ENCODE measurements at places on chromosomes 6 and 20.

DNA sequence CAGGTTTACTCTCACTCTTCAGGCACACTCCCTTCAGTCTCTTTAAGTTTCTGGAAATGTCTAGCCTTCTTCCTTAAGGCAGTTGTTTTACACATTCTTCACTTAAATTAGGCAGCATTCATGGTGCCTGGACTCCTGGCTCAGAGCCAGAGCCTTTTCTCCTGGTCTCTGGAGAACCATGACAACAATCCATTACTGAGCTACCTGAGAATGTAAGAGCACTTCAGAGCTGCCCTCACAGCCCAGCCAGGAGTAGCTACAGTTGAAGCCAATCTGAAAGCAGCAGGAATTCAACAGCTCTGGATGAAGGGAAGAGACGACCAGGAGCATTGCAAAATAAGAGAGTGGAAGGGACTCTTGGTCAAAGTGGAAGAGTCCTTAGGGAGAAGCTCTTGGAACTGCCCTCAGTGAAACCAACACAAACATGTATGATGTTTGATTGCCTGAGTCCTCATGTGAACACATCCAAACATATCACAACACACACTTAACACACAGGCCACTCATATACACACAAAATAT, 416.8 kb upstream of the SPTLC3 start:
- DNase-seq = no peak

DNA sequence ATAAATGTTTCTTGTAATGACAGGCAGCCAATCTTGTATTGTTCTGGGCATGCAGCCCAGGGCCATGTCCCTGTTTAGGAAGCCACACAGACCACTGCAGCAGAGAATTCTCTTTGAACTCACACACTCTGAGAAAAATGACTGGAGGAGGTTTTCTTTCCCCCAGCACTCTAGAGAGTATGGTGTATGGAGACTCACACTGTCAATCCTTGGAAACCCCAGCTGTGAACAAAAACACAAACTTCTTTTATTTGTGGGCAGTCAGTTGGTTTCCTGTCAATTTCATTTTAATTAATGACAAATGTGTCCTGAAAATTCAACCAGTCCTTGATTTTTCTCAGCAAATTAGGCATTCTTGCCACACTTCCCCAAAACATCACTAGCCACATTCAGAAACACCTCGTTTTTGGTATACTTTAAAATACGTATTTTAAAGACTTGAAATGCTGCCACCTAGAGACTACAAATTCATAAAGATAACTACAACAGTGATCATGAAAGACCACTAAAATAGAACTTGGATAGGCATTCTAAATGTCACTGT, 52.9 kb upstream of the UFL1 start:
- DNase-seq = no peak

- DNase-seq = no peak
Observed at GRCh38 chr6:82525775-82526495, 162.3 kb downstream of the TPBG start.

DNA sequence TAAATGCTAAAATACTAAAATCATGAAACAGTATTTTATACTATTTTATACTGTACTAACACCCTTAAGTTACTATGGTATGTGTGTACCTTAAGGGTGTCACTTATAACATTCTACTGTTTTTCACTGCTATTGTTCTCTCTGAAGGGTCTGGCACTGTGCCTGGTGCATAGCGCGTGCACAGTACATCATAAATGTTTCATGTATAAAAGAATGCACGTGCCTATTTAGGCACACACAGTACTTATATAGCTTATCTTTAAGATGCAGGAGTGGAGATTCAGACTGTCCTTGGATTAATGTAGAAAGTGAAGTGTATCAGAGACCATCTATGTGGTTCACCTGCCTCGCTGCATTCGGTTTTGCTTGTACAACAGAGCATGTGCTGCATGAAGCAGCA, 64.0 kb upstream of the SGK1 start:
- no peak for DNase-seq

- no peak for DNase-seq
Observed at GRCh38 chr6:68196645-68197044, 438.4 kb upstream of the ADGRB3 start.

- no peak for DNase-seq
Observed at GRCh38 chr6:76682842-76683241, 610.4 kb upstream of the IMPG1 start.

DNA sequence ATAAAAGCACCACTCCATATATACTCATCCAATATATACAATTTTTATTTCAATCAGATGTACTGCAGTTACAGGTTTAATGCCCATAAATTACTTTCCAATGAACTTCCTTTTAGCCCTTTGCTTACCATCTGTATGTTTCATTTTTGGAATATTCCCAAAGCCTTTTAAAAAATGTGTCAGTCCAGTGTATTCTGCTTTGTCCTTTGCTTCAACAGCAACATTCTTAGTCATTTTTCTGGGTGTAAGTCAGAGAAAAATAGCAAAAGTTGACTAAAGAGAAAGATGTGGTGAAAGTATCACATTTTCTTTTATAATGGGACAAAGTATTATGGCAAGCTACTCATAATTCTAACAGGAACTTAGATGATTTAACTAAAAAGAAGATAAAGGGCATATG, 15.2 kb downstream of the DSE start:
- DNase-seq = no peak

GRCh38 chr6:15653581-15653980, 9.2 kb downstream of the DTNBP1 start:
- DNase-seq = no peak

DNA sequence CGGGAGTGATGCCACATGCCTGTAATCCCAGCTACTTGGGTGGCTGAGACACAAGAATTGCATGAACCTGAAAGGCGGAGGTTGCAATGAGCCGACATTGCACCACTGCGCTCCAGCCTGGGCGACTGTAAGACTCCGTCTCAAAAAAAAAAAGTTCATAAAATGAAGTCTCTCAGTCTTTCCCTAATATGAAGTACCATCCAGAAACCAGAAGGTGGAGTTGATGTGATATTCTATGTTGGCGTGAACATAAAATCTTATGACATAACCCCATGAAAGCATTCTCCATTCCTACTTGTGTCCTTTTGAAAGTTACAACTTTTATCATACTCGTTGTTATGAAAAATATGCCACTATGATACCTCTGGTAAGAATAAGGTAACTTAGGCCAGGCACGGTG, 5.7 kb downstream of the SOD2 start:
- no peak for DNase-seq

GRCh38 chr6:169795196-169795595, 43.8 kb downstream of the ERMARD start:
- no peak for DNase-seq

- DNase-seq = peak; percentile 48
Observed at GRCh38 chr6:11424395-11425034, 113.0 kb upstream of the TMEM170B start.

- DNase-seq = no peak
Observed at GRCh38 chr6:115865914-115866313, 194.8 kb downstream of the FRK start.

DNA sequence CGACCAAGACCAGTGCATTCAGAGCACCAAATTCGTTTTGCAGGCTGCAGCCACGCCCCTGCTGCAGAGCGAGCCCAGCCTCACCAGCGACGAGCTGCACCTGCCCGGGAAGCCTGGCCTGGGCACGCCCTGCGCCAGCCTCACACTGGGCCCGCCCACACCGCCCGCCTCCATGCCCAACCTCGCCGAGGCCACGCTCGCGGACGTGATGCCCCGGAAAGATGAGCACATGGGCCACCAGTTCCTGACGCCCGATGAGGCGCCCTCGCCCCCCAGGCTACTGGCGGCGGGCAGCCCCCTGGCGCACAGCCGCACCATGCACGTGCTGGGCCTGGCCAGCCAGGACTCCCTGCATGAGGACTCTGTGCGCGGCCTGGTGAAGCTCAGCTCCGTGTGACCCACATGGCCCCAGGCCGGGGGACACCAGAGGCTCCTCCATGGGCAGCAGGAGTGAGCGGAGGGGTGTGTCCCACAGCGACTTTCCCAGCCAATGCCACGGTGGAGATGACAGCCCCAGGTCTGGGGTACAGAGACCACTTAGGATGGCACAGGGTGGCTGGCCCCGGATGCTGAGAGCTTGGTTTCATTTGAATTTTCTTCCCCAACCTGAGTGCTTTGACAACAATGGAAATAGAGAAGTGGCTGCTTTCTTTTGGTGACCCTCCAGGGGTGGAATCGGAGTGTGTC, 150.2 kb upstream of the SNX9 start:
- no peak for DNase-seq

DNA sequence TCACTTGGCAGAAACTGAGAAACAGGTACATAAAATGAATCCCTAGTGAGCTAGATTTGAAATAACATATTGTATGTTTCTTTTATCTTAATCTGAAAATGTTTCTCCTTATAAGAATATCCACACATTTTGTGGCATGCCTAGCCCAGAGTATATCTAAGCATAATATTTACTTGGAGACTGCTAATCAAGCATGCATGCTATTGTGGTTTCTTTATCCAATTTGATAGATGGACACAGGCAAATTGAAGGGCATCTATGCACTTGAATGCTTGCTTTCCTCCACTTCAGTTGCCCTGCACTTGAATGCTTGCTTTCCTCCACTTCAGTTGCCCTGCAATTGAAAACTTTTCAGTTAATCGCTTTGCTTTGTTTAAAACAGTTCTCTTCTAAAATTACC, 729.8 kb downstream of the TBC1D32 start:
- no peak for DNase-seq

GRCh38 chr20:18541741-18542140, 25.5 kb upstream of the SMIM26 start:
- DNase-seq = no peak

DNA sequence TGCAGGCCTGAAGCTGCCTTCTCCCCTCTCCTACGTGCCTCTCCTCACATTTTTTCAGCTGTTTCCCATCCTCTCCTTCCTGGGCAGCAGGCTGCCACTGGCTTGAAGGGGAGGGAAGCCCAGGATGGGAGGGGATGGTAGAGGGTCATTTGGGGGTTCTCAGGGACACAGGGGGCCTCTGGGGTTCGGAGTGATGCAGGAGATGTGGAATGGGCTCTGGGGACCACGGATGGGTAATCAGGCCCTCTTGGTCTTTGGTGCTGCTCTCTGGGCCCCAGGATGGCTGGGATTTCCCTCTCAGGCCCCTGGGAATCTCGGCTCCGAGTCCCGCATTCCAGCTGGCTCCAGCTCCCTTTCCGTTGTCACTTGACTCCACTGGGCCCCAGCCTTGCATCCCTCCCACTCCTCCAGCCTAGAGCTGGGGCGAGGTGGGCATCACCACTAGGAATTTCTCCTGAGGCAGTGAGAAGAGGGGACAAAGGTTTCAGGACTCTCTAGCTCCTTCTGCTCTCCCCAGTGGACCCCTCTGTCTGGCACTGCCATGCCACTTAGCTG, 2.0 kb upstream of the DDR1 start:
- DNase-seq = no peak

DNA sequence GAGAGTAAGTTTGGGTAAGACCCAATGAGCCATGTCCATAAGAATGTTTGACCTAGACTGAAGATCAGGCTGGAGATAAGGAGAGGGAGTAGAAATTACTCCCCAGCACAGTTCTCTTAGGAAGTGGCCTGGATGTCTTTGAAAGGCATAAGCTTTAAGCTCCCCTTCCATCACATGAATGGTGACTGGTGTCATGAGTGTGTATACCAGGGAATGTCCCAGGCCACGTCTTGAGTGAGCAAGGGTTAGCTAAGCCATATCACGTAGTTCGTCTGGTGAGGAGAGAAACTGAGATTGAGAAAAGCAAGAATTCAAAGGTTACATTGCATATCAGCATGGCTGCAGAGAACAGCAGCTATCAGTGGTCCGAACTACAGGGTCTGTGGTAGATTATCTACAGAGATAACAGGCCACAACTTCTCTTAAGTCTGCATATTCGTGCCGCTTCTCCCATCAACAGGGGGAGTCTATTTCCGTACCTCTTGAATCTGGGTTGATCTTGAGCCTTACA, 60.1 kb upstream of the BMP2 start:
- no peak for DNase-seq

- DNase-seq = no peak
Observed at GRCh38 chr6:139863346-139863745, 488.9 kb upstream of the CITED2 start.

GRCh38 chr20:36217226-36217625, 19.1 kb upstream of the AAR2 start:
- DNase-seq = no peak

DNA sequence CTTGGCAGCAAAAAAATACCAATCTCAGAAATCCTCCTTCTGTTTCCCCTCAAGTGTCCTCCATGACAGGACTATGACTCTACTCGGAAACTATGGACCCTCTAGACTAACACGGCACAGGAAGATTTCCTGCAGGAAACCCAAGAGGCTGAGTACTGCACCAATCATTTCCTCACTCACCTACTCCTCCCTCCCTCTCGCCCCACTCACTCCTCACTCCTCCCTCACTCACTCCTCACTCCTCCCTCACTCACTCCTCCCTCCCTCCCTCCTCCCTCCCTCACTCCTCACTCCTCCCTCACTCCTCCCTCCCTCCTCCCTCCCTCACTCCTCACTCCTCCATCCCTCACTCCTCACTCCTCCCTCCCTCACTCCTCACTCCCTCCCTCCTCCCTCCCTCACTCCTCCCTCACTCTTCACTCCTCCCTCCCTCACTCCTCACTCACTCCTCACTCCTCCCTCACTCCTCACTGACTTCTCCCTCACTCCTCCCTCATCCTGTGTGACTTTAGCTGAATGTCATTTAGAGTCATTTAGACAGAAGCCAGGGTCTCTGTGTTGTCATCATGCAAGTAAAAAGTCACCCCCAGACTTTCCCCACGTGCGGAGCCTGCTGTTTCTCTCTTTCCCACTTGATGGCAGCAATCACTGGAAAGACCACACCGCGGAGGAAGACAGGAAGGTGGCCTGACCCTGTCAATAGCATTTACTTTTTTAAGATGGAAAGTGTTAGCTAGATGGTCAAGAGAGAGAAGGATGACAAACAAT, 226.8 kb upstream of the PDE10A start:
- DNase-seq = no peak

DNA sequence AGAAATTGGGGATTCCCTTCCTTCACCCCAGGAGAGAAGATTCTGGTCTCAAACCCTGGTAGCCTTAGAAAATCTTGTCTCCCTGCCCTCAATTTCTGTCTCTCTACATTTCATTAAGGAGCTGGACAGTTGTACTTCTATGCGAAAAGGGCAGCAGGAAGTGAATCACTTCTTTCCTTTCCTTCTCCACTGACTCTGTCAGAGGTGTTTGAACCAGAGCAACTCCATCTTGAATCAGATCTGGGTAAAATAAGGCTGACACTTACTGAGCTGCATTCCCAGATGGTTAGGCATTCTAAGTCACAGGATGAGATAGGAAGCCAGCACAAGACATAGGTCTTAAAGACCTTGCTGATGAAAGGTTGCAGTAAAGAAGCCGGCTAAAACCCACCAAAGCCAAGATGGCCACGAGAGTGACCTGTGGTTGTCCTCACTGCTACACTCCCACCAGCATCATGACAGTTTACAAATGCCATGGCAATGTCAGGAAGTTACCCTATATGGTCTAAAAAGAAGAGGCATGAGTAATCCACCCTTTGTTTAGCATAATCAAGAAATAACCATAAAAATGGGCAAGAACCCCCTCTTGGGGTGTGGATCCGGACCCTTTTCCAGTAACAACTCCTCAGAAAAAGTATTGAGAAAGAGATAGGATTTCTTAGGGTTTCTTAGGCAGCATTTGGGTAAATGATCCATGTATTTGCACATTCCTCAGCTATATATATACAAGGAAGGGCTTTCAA, 95.8 kb upstream of the PLCB4 start:
- DNase-seq = no peak

- no peak for DNase-seq
Observed at GRCh38 chr6:146943664-146944063, 260.6 kb upstream of the STXBP5 start.

GRCh38 chr20:58691773-58692578, 624 bp upstream of the NPEPL1 start:
- no peak for DNase-seq

- DNase-seq = no peak
Observed at GRCh38 chr6:20722455-20722854, 188.2 kb downstream of the CDKAL1 start.

All from activated CD4-positive, alpha-beta T cell treated with anti-CD3 and anti-CD28 coated beads, Interleukin-2, amount 10 ng/mL, durations not matched to agents 24 days and 14 days (primary cell).